ENCODE measurements at places on chromosomes 2 and 18. TPM values are rescaled to one million over a fixed set of nuclear protein-coding genes. Genes with fewer than 3 reads are reported as not detected.

The TPRKB gene
- 41.4 TPM for total RNA-seq

The OR6B2 gene
- total RNA-seq: not detected

The TNFRSF11A gene
- total RNA-seq: 6.4 TPM

The IL1R2 gene
- 8.2 TPM for total RNA-seq

DNA sequence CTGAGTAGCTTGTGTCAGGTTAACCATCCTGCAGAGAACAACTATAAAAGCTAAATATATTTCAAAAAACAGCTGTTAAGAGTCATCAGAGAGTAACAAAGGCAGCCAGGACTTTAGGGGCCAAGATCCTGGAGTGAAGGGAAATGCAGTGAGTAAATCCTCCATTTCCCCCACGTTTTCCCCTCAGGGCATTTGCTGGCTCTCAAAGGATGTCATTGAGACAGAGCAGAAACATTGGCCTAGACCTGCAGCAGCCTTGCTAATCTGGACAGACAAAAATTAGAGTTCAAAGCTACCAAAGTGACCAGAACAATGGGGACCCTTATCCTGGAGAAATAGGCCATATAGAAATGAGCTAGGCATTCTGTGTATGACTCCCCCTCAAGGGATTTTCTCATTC, 21.1 kb upstream of the KLHL29 start:
- DNase-seq: no peak

DNA sequence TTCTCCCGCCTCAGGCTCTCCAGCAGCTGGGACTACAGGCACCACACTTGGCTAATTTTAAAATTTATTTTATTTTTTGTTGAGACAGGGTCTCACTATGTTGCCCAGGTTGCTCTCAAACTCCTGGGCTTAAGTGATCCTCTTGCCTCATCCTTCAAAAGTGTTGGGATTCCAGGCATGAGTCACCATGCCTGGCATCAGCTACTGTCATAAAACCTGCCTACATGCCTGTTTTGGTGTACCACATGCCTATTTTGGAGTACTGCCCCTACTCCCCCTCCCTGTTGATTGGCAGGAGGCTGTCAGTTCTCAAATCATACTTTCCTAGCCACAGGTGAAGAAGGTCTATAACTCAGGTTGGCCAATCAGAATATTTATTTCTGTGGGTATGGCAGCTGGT, 64.0 kb downstream of the CHST9 start:
- DNase-seq: no peak

DNA sequence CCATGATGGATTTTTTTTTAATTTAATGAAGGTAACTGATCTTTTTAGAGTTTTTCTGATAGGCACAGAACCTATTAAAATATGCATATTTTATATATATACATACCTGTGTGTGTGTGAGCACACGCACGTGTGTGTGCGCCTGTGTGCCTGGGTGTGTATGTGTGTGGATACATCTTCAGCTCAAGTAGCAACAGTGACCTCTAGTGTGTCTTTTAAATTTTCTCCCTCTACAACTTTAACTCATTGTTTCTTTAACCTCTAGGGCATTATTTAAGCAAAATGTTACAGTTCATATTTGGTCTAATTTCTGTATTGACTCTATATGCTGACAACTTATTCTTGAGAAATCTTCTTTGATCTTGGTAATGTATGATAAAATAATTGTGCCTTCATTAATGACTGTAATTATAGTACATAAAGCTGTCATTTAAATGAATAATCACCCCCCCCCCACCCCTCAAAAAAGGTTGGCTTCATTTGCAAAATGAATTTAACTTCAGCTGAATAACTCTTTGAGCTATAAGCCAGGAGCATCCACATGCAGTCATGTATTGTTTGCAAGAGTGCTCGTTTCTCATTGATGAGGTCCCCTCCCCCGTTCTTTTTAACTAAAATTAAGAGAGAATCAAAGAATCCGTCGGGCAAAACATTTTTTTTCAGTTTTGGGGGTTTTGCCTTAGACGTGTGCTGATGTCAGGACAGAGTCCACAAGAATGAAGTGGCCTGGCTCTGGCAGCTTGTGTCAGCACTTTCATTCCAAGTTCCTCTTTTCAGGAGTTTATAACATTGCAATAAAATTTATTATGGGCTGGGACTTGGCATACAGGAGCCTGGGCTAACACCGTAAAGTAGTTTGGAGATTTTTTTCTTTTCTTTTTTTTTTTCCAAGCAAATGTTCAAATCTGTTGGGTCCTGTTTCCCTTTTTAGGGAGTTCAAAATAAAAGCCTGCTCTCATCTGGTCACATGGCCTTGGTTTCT, 80.0 kb downstream of the ETAA1 start:
- no peak for DNase-seq

GRCh38 chr18:50340078-50340477, 34.8 kb upstream of the SKA1 start:
- no peak for DNase-seq

GRCh38 chr2:9944330-9944758, 7.1 kb upstream of the GRHL1 start:
- no peak for DNase-seq

Data from breast epithelium (tissue), 4 donors.